Stimulated activated CD4-positive, alpha-beta T cell treated with anti-CD3 and anti-CD28 coated beads, Interleukin-15, amount 100 ng/mL, for 1 hour (primary cell): ENCODE measurements at places on chromosomes 11 and 22.

DNA sequence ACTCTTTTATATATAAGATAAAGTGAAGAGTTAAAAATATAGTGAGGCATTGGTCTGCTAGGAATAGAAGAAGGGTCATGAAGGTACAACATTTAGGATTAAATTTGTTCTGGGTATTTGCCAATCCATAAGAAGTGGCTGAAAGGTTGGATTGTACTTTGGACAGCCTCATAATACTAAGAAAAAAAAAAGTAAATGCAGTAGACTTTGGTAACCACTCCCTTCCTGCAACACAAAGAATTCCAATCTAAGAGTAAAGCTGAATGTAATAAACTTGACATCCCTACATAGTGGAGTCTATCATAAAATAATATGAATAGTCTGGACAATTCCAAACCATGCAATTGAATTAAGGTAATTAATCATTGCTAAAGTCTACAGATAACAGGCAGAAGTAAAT, 2294.4 kb downstream of the LRRC4C start:
- no peak for DNase-seq

GRCh38 chr11:1300121-1300520, 9.3 kb downstream of the TOLLIP start:
- DNase-seq: no peak

- no peak for DNase-seq
Measured at GRCh38 chr11:61946894-61947293, 3.3 kb upstream of the BEST1 start.

DNA sequence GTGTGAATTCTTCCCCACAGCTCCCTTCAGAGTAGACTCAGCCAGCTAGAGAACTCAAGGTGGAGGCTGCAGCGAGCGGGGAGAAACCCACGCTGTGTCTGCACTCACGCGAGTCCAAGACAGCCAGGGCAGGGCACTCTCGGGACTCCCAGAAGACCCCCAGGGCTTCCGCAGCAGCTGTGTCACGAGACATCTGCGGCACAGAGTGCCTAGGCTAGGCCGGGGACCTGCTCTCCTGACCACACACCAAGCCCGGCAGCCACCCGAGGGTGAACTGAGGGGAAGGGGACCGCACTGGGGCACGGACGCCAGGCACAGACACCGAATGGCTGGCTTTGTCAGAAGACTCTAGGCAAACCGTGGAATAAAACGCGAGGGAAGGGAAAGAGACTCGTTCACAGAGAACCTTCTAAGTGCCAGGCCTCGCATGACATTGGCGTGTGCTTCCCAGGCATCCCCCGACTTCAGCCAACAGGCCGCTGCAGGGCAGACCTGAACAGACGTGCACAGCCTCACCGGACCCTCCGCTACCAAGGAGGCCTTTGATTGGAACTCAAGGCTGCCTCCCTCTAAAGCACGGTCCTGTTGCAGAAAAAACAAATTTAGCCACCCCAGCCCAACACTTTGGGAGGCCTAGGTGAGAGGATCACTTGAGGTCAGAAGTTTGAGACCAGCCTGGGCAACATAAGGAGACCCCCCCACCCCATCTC, 18.2 kb upstream of the MOB2 start:
- no peak for DNase-seq
